ENCODE measurements at places on chromosomes 2 and 18.

GRCh38 chr2:122019724-122020123 lies 264.3 kb downstream of the TSN start:
- DNase-seq, result peak; percentile 61

DNA sequence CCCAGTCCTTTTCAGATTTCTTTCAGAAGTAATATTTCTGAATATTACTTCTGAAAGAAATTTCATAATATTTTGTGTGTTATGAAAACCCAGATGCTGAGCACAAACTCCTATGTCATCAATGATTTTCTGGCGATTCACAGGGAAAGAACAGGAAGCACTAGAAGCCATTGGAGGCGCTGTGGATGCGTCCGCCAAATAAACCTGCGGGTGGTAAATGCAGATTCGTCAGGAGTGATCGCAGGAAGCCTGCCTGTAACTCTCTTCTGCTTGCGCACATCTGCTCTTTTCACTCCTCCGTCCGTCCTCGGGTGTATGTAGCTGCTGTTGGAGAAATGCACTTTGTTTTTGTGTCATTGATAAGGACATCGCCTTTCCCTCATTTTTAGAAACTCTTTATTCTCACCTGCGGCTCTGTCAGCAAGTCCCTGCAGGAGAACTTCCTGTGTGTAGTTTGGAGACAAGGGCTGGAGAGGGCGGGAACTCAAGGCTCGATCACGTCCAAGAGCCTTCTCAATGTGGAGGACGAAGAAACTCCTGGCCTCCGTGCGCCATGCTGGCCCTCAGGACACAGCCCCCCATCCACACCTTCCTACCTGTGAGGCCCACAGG lies 483.8 kb downstream of the GALR1 start:
- no peak for DNase-seq

- no peak for DNase-seq
Measured at GRCh38 chr2:10300997-10301940, 1.4 kb upstream of the HPCAL1 start.

DNA sequence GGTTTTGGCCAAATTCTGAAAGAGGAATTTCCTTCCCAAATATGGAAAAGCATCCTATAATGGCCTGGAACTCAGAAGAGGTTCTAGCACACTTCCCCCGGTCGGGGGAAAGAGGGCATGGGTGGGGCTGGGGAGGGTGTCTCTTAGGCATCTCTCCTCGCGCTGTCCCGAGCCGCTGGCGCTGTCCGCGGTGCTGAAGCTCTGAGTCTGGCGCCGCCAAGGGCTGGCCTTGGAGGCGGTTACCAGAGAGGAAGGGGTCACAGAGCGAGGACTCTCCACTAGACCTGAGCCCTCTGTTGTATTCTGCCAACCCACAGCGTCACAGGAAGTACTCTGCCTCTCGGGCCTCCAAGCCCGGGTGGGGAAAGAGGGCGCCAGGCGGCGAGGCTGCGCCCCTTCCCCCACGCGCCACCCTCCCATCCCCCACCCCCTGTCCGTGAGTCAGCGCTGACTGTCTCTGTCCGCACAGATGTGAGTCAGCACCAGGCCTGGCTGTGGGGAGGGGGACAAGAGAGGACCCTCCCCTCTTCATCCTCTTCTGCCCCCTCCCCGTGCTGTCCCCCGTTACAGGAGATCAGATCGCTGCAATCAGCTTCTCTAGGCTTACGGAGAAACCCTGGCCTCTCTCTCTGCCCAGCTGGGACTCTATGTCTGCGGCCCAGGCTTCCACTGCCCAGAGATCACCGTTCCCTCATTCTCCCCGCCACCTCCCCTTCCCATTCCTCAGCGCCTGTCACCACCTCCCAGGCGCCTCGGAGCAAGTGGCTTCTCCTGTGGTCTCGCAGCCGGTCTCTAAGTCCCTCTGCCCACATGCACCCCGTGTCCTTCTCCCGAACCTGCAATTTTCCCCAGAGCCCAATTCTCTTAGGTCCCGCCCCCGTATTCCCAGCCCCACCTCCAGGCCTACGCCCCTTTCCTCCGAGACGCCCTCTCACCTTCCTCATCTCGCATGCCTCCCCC lies 779 bp downstream of the PTPRN start:
- peak; percentile 68 for DNase-seq

GRCh38 chr2:189298038-189298437 lies 118.5 kb upstream of the COL5A2 start:
- DNase-seq, result no peak
